ENCODE measurements at places on chromosomes 5 and 9. TPM values are rescaled to one million over a fixed set of nuclear protein-coding genes. Genes with fewer than 3 reads are reported as not detected.
A peak's percentile ranks its signal among the peaks of the same experiment; 100 is the strongest.

The CCL21 gene
- 18.4 TPM for polyA plus RNA-seq

The PRDM9 gene
- not detected for polyA plus RNA-seq

The LCN12 gene
- 1.5 TPM for polyA plus RNA-seq

The PAEP gene
- 0.30 TPM for polyA plus RNA-seq

The RNF183 gene
- 0.14 TPM for polyA plus RNA-seq

GRCh38 chr5:16863469-16863946, 72.6 kb downstream of the MYO10 start:
- DNase-seq, result no peak

DNA sequence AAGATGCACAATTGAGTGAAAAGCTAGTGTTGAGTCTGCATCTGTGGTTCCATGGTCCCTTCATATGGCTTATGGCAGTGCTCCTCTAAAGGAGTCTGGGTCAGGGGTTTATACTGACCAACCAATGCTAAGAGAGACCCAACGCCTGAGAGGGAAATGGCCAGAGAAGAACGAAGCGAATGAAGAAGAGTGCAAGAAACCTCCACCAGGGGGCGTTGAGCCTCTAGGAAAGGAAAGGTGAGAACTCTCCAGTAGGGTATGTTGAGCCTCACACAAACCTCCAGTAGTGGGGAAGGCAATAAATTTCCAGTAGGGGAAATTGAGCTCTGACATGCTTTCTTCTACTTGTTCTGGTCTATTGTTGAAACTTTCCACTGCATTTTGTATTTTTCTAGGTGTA, 470.6 kb downstream of the PRDM9 start:
- DNase-seq, result no peak

DNA sequence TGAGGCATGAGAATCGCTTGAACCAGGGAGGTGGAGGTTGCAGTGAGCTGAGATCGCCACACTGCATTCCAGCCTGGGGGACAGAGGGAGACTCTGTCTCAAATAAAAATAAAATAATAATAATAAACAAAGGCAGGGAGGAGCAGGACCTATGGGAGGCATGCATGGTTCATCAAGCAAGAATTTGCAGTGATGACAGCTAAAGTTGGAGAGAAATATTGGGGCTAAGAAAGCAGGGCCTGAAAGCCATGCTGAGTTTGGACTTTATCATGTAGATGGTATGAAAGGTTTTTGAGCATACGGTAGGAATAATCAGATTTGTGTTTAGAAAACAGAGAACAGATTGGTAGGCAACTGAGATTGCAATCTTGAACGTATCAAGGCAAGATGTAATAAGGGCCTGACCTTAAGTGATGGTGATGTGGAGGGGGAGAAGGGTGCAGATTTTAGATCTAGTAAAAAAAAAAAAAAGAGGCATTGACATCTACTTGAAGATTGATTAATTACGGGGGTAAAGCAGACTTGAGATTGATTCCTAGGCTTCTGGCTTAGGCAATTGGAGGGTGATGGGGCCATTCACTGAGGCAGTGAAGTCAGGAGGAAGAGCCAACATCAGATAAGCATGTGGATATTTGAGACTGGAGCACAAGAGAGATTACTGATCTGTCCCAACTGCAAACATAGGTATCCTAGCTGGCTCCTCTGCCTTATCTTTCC, 50.7 kb downstream of the CFAP95 start:
- DNase-seq, result no peak

DNA sequence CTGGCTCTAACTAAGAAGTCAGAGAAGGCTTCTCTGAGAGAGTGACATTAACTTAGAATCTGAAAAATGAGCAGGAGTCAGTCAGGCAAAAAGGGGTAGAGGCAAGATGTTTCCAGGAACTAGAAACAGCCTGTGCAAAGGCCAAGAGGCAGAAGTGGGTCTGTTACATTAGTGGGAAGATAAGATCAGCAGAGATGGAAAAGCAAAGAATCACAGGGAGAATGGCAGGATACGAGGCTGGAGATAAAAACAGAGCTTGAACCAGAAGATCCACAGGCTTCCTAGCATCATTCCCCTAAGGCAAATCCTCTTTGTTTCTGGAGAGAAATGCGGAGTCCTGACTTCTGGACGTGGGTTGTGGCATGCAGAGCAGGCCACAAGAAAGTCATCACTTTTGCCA, 27.4 kb downstream of the ASTN2 start:
- DNase-seq, result no peak

DNA sequence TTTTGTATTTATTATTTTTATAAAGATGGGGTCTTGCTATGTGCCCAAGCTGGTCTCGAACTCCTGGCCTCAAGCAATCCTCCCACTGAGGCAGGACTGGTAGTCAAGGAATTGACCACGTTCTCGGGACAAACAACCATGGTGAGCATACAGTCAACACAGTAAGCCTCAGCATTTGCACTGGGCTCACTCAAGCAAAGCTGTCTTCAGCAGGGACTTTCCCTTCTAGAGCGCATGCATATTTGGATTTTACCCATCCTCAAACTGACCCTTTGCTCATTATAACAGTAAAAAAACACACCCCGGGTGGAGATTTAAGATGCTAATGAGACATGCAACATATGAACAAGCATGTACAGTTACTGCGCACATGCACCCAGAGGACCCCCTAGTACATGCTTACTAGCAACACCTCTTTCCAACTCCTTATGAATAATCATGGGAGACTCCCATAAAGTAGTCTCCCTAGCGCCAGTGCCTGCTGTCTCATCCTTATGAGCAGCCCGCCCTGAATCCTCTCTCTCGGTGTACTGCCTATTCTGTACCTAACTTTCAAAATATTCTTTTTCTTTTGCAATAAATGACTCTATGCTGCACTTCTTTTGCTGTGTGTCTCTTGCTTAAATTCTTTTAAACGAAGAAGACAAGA, 41.5 kb downstream of the C5orf22 start:
- DNase-seq, result no peak

- DNase-seq, result peak; percentile 40
Measured at GRCh38 chr9:90020276-90020871, 415.6 kb downstream of the GADD45G start.

GRCh38 chr9:129412814-129413536, 207.9 kb downstream of the C9orf50 start:
- DNase-seq, result peak; percentile 95

DNA sequence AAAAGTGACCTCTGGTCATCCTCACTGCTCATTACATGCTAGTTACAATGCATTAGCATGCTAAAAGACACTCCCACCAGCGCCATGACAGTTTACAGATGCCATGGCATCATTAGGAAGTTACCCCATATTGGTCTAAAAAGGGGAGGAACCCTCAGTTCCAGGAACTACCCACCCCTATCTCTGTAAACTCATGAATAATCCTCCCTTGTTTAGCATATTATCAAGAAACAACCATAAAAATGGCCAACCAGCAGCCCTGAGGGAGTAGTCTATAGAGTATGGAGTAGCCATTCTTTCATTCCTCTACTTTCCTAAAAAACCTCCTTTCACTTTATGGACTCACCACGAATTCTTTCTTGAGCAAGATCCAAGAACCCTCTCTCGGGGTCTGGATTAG, 89.4 kb downstream of the ATPSCKMT start:
- DNase-seq, result no peak

DNA sequence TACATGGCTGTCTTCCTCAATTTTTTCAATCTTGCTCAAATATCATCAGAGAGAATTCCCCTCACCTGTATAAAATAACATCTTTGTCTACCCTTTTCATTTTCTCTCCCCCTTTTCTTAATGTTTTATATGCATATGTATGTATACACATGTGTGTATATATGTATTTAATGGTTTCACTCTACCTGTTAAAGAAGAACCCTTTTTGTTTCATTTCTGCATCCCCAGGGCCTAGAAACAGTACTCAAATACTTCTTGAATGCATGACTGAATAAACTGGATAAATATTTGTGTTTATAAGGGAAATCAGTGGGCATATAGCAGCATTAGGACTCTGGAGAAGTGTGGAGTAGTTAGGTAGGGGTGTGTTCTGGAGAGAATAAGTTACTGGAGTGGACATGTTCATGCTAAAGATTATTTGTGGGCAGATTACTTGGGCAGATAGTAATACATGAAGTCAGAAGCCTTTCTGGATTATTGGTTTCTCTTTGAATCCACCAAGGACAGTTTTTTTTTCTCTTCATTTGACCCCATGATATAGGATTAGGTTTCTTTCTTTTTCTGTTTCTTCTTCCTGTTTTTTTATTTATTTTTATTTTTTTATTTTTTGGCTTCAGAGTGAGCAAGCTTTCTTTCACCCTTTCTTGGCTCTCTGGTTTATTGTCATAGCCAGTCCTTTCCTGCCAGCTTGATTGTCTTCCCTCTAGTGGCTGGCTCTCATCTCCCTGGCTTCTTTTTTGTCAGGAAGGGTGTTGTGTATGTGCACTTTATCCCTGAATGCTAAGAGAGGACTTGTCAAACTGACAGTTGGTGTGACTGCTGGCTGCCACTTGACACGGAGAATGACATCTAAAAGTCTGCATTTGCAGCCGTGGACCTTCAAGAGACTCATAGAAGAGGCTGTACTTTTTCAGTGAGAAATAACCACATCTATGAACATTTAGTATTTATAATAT, 89.3 kb downstream of the ZCCHC7 start:
- DNase-seq, result no peak

- no peak for DNase-seq
Measured at GRCh38 chr5:180302256-180302655, 10.4 kb upstream of the MAPK9 start.

GRCh38 chr5:126430631-126431030, 7.4 kb downstream of the GRAMD2B start:
- DNase-seq, result no peak

GRCh38 chr5:7793895-7794294, 57.0 kb downstream of the CFAP90 start:
- no peak for DNase-seq

GRCh38 chr5:93107141-93107540, 473.9 kb downstream of the NR2F1-AS1 start:
- no peak for DNase-seq

DNA sequence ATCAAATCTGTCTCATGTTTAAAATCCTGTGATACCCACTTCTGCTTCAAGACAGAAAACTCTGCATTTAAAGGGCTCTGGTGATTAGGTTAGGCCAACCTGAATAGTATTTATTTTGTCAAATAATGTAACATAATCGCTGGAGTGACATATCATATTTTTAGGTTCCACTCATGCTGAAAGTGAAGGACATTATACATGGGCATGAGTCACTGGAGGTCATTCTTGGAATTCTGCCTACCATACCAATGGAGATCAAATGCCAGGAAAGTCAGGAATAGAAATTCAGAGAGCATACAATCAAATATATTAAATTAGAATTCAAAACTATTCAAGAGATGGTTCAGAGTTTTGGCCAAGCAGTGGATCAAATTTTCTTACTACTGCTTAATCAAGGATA, 97.1 kb upstream of the PRSS3 start:
- DNase-seq, result no peak

GRCh38 chr5:55633574-55634208, 78.4 kb downstream of the SLC38A9 start:
- peak; percentile 73 for DNase-seq

DNA sequence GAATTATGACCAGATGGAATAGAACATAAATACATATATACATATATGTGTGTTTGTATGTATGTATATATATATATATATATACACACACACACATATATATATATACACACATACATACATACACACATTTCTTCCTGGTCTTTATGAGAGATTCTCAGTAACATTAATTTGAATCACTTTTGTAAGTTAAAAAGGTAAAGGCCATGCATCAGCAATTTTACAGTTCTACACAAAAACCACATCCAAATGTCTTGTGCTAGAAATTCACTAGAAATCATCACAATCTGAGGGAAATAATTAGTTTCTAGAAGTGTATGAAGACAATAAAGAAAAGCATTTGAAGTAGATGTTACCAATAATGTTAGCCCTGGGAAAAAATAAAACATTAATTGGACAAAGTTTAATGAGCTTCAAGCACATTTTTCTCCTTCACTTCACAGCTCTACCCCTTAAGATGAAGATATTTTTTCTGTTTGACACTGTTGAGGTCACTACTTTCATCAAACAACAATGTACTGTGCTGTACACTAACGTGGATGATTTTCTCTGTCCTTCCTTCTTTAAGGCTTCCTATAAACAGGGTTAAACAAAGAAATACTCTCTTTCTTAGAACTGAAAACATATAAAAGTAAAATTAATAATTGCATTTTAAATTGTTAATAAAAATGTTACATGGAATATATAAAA, 189.2 kb upstream of the NR4A3 start:
- no peak for DNase-seq

DNA sequence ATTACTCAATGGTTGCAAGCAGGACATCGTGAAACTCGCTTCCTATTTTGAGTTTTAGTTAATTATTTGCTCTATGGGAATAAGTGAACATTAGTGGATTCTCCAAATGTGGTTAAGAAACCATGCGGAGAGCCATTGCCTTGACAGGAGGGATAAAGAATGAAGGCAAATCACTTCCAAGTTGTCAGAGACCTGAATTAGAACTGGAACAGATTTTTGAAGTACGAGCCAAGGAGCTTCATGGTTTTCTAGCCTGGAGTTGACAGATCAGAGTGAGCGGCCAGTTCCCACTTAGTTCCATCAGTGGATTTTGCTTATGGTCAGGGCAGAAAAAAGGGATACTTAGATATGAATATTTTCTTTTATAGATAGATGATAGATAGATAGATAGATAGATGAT, 171.4 kb upstream of the CDH10 start:
- no peak for DNase-seq

GRCh38 chr9:102518324-102518723, 476.8 kb upstream of the CYLC2 start:
- DNase-seq, result no peak

- no peak for DNase-seq
Measured at GRCh38 chr9:86135371-86135770, 36.0 kb upstream of the GOLM1 start.

DNA sequence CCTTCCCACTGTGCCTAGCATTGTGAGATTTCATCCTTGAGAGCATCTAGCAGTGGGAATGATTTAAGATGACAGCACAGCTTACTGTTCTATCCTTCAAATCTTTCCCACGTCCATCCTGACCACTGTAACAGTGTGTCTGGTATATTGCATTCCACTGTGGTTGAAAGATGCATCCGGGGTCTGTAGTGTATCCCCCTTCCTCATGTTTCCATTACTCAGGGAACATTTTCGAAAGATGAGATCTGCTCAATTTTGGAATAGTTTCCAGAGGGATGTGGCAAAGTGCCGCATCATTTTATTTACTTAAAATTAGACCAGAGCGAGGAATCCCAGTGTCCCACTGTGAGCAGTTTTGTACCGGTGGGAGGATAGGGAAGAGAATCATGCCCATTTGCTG, 407.1 kb upstream of the PAPPA start:
- peak; percentile 32 for DNase-seq
